NCI-H748 treated with DMSO at 0.1 percent for 48 hours (cell line): ENCODE measurements at places on chromosomes 1 and 21.

- DNase-seq: no peak
Measured at GRCh38 chr1:227315629-227316346, 2.5 kb downstream of the CDC42BPA start.

DNA sequence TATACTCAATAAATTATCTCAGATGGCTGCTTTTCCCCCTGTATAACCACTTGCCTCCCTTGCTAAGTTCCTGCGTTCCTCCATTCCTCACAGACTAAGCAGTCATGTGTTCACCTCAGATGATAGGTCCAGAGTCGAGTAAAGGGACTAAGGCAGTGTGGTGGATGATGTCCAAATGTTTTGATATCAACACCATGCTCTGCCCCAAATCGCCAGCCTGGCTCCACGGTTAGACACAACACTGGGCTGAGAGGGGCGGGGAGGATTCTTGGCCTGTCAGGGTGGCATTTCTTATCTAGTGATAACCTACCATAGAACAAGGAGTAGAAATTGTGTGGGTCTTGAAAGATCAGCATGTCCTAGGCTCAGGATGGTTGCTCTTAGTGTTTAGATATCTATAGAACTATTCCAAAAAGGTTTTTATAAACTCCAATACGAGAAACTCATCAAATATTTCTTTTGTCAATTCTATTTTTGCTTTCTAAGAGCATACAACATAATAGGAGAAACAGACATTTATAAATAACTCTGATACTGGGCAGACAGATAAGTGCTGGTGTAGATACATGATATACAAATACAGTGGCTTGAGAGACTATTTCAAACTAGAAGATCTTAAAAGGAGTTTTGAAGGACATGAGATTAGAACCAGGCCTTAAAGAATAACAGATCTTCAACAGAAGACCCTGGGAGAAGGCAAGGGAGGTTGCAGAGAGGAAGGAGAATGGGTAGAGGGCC lies 21.5 kb downstream of the GJA5 start:
- no peak for DNase-seq

GRCh38 chr1:159919236-159919865 lies 6.0 kb downstream of the TAGLN2 start:
- no peak for DNase-seq

GRCh38 chr1:25135909-25136308 lies 96.4 kb downstream of the SYF2 start:
- DNase-seq: no peak

- no peak for DNase-seq
Measured at GRCh38 chr1:230707732-230708630, 5.9 kb downstream of the AGT start.

DNA sequence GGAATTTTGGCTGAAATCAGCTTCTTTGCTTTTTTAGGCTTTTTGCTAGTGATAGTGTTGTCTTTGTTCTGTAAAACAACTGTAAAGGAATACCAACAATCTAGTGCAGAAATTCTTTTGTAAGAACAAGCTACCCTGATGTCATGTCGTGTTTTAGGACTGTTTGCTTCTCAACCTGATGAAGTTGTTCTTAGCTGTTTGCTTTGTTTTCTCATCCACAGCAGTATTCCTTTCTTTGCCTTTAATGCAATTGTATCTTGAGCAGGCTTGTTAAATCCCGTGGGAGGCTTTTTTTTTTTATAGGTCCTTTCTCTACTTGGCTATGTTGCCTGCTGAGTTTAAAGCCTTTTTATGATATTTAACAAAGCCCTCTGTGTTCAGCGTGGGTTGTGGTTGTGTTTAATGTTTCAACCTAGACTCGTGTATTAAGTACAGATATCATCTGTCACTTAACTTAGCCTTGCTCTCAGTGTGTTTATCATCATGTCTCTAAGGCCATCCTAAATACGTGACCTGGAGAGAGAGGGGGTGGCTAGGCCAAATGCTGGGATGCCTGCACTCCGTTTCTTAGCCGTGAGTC lies 31.6 kb downstream of the ADARB1 start:
- no peak for DNase-seq

DNA sequence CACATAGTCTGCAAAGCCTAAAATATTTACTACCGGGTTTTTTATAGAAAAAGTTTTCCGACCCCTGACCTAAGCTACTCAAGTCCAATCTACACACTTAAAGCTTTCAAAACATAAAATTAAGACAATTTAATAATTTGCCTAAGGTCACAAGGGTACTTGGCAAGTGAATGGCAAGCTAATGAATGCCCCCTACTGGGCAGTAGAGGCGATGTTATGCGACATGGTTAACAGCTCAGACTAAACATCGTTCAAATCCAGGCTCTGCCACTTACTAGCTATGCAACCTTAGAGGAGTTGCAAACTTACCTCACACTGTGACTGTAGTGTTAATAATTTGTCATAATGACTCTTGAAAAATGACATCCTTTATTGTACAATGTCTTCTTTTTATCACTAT lies 317.2 kb upstream of the NFIA start:
- peak; percentile 48 for DNase-seq

DNA sequence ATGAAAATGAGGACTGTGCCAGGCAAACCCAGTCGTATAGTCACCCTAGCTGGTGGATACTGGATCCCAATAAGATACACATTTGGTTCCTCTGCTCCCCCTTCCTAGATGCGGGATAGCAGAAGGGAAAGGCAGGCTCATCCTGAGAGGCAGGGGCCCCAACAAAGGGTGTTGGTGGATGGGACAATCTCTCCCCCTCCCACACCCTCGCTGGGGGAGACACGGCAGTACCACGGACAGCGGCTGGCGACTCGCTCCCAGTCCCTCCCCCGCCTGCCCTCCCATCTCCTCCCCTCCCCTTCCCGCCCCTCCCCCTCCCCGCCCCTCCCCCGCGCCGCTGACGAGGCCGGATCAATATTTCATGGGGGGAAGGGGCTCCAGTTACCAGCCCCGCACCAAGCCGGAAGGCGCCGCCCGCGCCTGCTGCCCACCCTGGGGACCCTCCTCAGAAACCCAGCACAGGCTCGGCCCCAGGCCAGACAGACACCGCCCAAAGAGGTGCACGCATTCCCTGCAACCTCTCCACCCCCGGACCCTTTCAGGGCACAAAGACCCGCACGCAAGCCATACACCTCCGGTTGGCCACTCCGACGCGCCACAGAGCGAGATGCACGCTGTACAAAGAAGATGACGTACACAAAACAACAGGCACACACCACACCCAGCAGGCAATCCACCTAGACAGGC lies 11.5 kb downstream of the RIMS3 start:
- DNase-seq: peak; percentile 85

DNA sequence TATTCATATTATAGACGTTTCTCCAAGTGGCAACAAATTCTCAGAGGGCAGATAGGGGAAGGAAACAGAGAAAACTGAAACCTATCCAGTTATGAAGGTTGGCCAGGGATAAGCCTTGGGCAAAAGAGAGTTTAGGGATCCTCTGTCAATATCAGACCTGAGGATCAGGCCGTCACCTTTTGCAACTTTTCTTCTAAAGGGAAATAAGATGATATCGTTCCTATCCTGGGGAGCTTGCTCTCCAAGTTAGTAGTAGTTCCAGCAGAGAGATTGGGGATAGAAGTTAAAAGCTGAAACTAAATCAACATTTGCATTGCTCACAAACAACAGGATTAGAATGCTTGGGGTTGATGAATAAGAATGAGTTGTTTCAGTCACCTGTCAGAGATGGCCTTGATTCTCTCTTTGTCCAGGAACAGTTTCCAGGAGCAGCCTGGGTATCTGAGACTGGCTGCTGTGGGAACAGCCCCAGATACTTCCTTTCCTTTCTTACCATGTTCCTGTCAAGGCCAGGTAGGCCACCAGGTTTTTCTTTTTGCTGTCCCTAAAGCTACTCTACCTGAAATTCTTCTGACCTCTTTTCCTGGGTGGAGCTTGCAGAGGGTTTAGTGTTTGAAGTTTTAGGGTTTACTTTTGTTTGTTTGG lies 2.5 kb downstream of the RIIAD1 start:
- DNase-seq: no peak

DNA sequence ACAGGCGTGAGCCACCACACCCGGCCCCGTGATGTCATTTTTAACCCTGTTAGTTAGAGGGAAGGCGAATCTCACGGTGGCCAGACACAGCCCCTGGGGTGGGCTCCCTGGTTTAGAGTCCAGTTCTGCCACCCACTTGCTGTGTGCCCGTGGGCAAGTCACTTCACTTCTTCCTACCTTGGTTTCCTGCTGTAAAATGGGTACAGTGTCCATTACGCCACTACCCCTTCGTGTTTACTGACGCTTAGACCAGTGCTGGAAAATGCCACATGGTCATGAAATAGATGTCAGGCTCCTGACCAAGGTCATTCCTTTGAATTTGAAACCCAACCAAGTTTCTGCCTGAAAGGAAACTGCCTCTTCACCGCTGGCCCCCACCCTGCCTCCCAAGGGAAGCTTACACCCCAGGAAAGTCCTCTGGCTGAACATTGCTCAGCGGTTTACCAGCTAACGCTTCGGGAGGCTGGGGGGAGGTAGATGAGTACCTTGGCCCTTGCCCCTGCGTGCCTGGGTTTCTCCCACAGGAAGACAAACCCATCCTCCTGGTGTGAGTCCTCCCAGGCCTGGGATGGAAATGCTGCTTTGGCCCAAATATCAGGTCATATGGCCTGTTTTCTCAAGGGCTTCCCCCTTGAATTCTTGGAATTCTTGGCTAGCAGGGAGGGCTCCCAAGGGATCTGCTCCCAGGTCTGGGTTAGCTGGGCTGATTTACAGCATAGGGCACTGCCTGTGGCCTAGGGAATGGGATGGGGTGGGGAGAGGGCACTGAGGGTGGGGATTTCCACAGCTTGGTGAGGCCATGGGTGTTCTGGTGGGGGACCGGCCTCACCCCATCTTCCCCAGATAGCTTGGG lies 7.6 kb upstream of the AADACL4 start:
- DNase-seq: no peak

DNA sequence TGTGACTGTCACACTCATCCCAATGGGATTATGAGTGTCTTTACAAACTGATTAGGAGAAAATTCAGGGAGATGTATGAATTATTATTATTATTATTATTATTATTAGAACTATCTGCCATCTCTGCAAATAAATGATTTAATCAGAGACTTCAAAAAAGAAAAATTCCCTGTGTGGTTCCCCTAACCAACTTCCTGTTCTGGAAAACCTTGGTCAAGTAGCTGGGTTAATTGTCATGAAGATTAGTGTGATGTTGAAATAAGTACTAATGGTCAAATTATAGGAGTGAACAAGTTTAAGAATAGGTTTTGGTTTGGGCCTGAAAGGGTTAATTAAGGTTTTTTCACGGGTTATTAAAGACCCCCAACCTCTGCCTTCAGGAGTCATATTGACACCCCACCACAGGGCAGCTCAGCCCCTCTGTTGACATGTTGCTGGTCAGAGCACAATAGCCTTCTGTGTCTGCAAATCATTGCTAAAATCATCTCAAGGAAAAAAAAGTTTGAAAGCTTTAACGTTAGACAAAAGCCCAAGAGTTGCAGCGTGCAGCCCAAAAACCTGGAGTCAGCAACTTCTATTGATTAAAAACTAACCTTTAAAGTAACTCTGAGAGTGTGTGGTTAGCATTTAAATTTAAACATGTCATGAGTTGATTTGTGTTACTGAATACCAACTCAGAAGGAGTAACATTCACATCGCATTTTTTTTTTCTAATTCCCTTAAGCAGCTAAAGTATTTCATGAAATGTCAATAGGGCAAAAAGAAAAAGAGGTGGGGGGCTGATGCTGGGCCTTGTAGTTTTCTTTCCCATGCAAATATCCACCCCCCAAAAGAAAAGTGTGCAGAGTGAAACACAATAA lies 272.5 kb downstream of the TM2D1 start:
- DNase-seq: no peak

- no peak for DNase-seq
Measured at GRCh38 chr1:217495249-217495648, 135.6 kb downstream of the GPATCH2 start.

DNA sequence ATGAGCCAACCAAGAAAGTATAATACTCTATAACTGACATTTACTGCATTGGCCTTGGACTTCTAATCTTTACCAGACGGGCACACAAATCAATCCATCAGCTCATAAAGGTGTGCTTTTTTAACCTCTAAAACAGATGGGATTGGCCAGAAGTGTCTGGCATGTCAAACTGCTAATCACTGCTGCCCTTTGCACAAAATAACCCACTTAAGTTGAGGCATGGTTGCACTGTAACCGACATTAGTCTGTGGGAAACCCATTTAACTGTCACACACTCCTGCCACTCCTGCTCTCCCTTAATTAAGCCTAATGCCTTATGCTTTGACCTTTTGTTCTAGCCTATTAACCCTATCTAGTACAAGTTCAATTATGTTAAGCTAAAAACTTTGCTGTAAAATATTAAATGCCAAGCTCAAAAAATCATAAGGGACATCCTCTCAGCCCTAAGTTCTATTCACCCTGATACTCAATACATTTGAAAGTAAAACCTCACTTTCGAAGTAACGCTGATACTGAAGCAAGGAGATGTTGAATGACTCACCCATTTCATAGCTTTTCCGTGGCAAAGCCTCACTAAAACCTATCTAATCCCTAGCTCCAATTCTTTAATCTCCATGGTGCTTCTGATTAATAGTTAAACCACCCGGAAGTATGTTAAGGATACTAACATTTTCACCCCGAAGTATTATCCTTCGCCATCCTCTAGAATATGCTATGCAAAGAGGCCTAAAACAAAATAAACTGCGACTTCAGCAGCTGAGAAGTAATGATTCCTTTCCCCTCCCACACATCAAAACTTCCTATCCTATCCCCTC lies 12.9 kb downstream of the NRIP1 start:
- DNase-seq: no peak

DNA sequence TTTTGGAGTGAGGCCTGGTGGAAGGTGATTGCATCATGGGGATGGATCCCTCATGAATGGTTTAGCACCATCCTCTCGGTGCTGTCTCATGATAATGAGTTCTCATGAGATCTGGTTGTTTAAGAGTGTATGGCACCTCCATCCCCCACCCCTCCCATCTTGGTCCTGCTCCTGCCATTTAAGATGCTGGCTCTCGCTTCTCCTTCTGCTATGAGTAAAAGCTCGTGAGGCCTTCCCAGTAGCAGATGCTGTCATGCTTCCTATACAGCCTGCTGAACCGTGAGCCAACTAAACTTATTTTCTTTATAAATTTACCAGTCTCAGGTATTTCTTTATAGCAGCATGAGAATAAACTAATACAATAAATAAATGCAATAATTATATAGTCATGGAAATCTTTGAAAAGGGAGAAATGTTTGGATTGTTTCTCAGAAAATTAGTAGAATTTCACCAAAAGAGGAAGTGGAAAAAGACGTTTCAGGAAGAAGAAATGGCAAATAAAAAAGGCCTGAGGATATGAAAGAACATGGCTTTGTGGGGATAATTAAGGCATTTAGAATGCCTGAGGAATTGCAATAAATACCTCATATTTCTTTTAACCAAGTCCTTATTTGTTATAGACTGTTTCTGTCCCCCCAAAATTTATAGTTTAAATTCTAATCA lies 451.2 kb upstream of the ADGRL4 start:
- no peak for DNase-seq

GRCh38 chr1:17045634-17046333 lies 8.0 kb downstream of the SDHB start:
- DNase-seq: peak; percentile 36
